NCI-H1930 (cell line): ENCODE measurements at places on chromosomes 5 and 9.

- no peak for DNase-seq
Measured at GRCh38 chr5:79333852-79334557, 98.1 kb downstream of the JMY start.

- no peak for DNase-seq
Measured at GRCh38 chr5:63803165-63803564, 159.1 kb downstream of the HTR1A start.

DNA sequence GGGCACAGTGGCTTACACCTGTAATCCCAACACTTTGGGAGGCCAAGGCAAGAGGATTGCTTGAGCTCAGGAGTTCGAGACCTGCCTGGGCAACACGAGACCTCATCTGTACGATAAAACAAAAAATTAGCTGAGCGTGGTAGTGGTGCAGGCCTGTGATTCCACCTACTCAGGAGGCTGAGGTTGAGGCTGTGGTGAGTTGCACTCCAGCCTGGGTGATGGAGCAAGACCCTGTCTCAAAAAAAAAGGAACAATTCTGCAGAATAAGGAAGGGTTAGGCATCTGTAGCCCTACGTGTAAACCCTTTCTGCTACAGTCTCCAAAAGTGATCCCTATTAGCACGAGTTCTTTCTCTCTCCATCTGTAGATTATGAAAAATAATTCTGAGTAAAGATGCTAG is 19.9 kb downstream of the CDC26 start:
- DNase-seq: no peak

GRCh38 chr9:106626936-106627335 is 236.0 kb upstream of the ZNF462 start:
- DNase-seq: no peak
